ENCODE measurements at places on chromosomes 12 and 14. TPM values are rescaled to one million over a fixed set of nuclear protein-coding genes. Genes with fewer than 3 reads are reported as not detected.

Gene GPR84
- total RNA-seq: not detected

Gene ALG10B
- 3.1 TPM for total RNA-seq

Gene ADGRD1
- total RNA-seq: 1.1 TPM

Gene PLBD2
- 22.0 TPM for total RNA-seq

Gene RBP5
- total RNA-seq: not detected

Gene PMCH
- total RNA-seq: not detected

Gene MIP
- 0.19 TPM for total RNA-seq

Gene KSR2
- not detected for total RNA-seq

Gene CACNA1C
- 5.9 TPM for total RNA-seq

Gene A2M
- 11.8 TPM for total RNA-seq

Gene OR4K13
- total RNA-seq: not detected

Gene PROX2
- not detected for total RNA-seq

Gene DIO3
- total RNA-seq: not detected

Gene TWF1
- 186 TPM for total RNA-seq

Gene GSC
- total RNA-seq: 0.85 TPM

Gene KLHL42
- 25.9 TPM for total RNA-seq

Gene AVPR1A
- 0.56 TPM for total RNA-seq

Gene BBOF1
- total RNA-seq: 5.8 TPM

Gene C3AR1
- 0.56 TPM for total RNA-seq

Gene RILPL1
- 7.9 TPM for total RNA-seq

Gene HEBP1
- total RNA-seq: 10.0 TPM

Gene GPX2
- not detected for total RNA-seq

Gene HHIPL1
- 9.3 TPM for total RNA-seq

Gene ZC2HC1C
- total RNA-seq: 0.96 TPM

Gene RDH12
- total RNA-seq: not detected

Gene ASPG
- not detected for total RNA-seq

Gene RAD51AP1
- 27.4 TPM for total RNA-seq

Gene ASIC1
- total RNA-seq: 0.85 TPM

Gene FZD10
- total RNA-seq: not detected

Gene RTN1
- total RNA-seq: under 0.01 TPM

Gene MYF6
- total RNA-seq: not detected

Gene PARP11
- total RNA-seq: 3.3 TPM

Gene SIX6
- total RNA-seq: not detected

Gene CLEC4D
- not detected for total RNA-seq

Gene REP15
- total RNA-seq: 2.9 TPM

Gene RAN
- 555 TPM for total RNA-seq

Gene MLF2
- total RNA-seq: 147 TPM

Gene TUBA1B
- 957 TPM for total RNA-seq

Measured in regular cardiac myocyte (primary cell).